Dermis microvascular lymphatic vessel endothelial cell (primary cell): ENCODE measurements at places on chromosomes 7 and 10.
A peak's percentile ranks its signal among the peaks of the same experiment; 100 is the strongest.

DNA sequence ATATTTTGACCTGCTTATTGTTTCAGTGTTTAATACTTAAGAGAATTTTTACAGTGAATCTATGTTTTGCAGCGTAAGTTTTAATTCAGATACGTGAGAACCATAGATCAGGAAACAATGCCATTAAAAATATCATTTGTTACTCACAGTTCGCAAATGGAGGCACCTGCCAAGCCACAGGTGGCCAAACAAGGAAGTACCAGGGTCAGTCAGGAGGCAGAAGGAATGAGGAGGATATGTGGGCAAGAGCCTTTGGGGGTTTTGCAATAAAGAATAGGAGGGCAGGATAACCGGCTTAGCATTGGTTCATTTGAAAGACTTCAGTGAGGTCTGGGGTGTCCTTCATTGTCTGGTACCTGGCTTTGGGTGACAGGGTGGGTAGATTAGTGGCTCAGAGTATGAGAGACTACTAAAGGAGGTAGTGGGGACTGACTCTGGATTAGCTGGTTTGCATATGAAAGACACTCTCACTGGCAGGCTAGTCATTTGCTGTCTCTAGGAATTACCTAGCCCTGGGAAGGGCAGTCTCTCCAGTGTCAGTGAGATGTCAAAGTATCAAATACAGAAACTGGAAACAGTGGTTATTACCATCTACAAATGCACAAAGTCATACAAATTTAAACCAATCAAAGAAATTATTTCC is 132.2 kb upstream of the CAV2 start:
- no peak for DNase-seq

DNA sequence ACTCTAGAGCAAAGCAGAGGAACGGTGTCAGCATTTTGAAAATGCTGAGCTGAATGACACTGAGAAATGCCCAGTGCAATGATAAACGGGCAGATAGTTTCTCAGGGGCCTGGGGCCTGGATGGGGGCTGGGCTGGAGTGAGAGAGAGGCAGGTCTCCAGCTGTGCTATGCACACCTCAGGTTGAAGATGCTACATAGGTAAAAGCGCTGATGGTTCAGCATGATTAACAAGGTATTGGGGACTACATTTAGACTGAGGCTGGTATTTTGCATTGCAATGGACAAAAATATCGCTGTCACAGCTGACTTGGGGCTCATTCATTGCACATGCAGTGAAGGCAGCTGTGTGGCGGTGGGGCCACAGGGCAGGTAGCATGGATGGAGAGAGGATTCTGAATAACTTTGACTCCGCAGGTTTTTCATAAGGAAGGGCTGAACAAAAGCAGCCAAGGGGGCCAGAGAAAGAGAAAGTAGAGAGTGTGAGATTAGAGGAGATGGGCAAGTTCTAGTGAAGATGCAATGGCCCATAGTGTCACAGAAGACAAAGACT is 290.8 kb upstream of the ZNF32 start:
- no peak for DNase-seq

DNA sequence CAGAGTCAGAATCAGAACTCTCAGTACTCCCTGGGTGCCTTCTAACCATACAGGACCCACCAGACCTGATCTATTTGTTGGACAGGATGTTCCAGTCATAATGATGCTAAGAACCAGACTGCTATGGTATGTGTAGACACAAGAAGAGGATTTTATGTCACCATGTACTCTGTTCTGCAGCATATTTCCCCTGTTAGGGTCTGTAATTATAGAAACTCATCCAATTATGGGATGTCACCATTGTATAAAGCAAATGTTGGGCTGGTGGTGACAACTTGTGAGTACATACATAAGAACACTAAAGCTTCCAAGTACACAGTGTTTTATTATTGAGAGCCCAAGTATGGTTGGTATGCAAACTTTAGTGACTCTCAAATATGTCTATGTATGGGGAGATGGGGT is 67.1 kb upstream of the AGBL3 start:
- no peak for DNase-seq

DNA sequence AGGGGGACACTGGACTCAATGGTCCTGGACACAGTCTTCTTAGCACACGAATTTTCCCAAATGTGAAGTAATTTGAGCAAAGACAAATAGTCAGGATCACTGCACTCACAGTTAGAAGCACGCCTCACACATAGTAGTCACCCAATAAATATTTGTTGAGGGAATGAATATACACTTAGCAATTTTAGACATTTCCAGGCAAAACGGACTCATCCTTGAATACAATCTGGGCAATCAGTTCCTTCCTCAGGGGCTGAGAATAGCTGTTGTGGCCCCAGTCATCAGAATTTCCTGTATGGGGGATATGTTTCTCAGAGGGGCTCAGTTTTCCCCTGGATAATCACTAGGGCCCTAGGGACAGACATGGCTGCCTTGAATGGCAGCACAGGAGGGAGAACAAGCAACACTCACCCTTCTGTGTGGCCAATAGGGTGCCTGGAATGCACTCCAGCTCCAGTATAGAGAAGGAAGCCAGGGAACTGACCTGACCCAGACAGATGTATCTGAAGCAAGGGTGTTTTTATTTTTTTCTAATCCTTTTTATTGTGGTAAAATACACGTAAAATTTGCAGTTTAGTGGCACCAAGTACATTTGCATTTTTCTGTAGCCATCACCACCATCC is 282.7 kb upstream of the ZNF32 start:
- DNase-seq = no peak

DNA sequence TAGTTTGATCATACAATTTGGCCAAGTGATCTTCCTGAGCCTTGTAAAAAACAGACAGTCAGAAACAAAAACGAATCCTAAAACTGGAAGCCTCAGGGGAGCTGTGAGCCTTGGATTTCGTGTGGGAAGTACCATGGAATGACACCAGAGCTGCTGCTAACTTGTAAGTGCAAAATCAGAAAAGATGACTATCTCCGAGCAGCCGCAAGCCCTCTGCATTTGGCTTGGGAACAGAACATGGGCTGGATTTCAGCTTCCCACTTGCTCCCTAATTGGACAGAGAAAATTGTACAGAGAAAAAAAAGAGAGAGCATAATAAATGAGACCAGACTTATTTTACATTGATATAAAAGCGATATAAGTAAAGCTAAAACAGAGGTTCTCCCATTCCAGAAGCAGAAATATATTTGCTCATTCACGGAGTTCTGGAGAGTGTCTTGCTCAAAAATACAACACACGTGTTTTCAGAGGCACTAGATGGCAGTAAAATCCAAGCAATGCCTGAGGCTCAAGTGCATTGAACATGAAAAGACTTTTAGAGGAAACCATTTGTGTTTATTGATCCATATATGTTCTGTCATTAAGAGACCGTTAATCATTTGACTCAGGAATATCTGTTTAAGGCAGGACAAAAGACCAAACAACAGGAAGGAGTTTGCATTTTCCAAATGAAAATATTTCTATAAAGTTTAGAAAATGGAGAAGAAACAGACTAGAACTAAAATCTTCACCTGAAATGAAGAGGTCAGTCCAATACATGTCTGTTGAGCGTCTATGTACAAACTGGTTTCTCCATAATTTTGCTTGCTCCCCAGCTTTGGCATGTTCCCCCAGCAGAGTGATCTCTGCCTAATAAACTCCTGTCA is 78.3 kb upstream of the SLC26A5 start:
- peak; percentile 39 for DNase-seq

GRCh38 chr10:61321041-61321857 is 131.9 kb downstream of the TMEM26 start:
- no peak for DNase-seq

- no peak for DNase-seq
Measured at GRCh38 chr7:158301207-158301606, 286.4 kb downstream of the PTPRN2 start.

DNA sequence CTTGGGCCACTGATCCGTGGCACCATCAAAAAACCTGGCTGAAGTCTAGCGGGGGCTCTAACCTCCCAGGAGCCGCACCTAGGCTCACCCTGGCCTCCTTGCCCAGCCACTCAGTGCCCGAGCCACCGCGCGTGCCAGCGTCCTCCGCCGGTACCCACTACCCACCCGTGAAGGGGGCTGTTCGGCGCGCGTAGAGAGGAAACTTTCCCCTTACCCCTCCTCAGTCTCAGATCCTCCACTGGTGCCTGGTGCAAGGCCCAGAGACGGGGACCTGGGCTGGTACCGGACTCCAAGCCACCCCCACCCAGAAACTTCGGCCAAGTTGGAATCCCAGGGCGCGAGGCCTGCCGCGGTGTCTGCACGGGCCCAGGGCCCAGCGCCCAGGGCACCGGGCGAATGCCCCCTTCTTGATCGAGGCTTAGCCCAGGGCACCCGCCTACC is 3.5 kb upstream of the EBF3 start:
- DNase-seq = no peak
